ENCODE measurements at places on chromosomes 6 and 20.

- DNase-seq, result peak; percentile 21
These were observed 28.3 kb upstream of the PREP start for GRCh38 chr6:105431226-105431625.

GRCh38 chr6:48990739-48991138 lies 472.3 kb downstream of the MMUT start:
- DNase-seq, result no peak

- no peak for DNase-seq
These were observed 7.9 kb upstream of the EEF1E1 start for GRCh38 chr6:8110117-8110721.

GRCh38 chr6:147057188-147057587 lies 147.0 kb upstream of the STXBP5 start:
- DNase-seq, result no peak

GRCh38 chr6:134358320-134358719 lies 40.4 kb upstream of the SGK1 start:
- no peak for DNase-seq

GRCh38 chr6:158213925-158214674 lies 46.0 kb downstream of the GTF2H5 start:
- DNase-seq, result peak; percentile 72

GRCh38 chr6:158559338-158559894 lies 475 bp upstream of the TMEM181 start:
- no peak for DNase-seq

- DNase-seq, result no peak
These were observed 6.0 kb downstream of the TMEM30A start for GRCh38 chr6:75278474-75279077.

DNA sequence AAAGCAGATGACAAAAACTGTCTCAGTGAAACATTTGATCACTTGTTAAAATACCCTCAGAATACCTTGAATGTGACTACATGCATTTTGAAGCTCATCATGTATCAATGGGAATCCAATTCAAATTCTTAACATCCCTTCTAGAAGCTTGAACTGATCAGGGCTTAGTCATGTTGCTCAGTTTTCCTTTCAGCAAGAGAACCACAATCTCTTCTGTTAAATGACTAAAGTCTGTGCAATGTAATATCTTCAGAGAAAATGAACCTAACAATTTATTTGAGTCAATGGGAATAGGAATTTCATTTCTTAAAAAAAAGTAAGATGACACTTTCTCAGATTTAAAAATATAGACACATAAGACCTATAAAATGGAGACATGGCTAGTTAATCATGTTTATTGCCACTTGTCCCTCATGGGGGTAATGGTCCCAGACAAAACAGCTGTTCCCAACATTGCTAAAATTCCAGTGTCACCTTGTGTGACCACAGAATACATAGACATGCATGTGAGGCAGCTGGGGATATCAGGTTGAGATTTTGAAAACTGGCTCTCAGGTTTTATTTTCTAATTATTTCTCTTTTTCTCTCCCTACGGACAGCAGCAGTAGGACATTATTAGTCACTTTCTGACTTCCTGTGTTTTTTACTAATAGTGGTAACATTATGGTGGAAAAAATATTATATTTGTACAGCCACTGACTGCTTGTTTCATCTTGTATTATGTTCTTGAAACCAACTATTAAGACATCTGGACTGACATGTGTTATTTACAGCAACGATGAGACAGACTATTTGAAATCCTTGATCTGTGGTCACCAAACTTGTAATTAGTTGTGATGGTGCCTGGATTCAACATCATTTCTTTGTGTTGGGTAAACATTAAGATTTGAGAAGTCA lies 192.5 kb downstream of the COL9A1 start:
- DNase-seq, result no peak

DNA sequence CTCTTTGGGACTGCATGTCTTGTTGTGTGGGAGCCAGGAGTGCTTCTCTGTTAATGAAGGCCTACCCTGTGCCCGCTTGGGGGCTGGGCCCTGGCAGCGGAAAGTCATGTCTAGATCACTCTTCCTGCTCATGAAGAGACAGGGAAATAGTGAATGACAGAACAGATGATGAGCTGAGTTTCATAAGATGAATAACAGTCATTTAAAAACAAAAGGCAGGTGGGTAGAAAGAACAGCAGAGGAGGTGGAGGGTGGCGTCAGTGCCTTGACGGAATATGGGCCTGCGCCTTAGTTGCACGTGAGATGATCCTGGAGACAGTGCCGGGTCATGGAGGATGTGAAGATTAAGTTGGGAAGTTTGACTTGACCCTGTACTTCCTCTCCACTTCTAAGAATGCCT lies 85.5 kb downstream of the ARID1B start:
- DNase-seq, result no peak

GRCh38 chr6:3228771-3229565 lies 1.5 kb upstream of the TUBB2B start:
- DNase-seq, result peak; percentile 59

DNA sequence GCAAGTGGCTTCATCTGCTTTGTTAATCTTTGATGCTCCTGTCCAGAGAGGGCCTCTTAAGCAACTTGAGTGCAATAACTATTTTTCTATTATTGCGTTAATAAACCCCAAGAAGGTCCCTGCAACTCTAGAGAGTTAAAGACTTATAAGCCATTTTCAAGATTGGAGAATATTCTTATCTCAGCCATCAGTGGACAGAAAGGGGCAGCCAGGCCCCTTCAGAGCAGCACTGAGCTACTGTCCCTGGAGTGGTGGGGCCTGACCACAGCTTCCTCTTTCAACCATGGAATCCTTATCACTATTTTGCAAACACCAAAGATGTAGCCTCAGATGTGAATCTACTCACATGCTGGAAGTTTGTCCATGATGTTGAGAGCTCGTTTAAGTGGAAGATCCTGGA lies 2.8 kb upstream of the MAS1L start:
- DNase-seq, result no peak

Data from SW480 (cell line).